ENCODE measurements at places on chromosomes 2 and 18. TPM values are rescaled to one million over a fixed set of nuclear protein-coding genes. Genes with fewer than 3 reads are reported as not detected.

DNA sequence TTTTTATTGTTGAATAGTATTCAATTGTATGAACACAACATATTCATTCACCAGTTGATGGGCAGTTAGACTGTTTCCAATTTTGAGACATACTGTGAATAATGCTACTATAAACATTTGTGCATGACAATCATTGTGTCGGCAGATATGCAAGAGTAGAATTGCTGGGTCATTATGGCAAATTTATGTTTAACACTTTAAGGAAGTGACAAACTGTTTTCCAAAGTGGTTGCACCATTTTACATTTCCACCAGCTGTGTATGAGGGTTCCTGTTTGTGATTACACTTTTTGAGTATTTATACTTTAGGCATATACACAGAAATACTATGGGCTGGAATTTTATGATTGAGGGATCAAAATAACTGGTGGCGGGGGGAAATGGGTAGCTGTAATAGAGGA lies 61.2 kb downstream of the MAP4K3 start:
- DNase-seq: no peak

DNA sequence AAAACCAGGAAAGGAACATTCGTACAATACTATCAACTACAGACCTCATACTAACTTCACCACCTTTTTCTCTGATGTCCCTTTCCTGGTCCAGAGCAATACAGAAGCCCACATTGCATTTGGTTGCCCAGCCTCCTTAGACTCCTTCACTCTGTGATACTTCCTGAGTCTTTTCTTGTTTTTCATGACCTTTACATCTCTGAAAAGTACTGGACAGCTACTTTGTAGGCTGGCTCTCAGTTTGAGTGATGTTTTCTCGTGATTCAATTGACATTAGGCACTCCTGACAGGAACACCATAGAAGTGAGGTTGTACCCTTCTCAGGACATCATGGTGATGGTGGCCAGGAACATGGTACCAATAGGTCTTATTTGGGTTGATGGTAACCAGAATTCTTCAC lies 185.9 kb upstream of the SLC39A10 start:
- no peak for DNase-seq

GRCh38 chr2:70748002-70748784 lies 19.8 kb downstream of the ADD2 start:
- no peak for DNase-seq

DNA sequence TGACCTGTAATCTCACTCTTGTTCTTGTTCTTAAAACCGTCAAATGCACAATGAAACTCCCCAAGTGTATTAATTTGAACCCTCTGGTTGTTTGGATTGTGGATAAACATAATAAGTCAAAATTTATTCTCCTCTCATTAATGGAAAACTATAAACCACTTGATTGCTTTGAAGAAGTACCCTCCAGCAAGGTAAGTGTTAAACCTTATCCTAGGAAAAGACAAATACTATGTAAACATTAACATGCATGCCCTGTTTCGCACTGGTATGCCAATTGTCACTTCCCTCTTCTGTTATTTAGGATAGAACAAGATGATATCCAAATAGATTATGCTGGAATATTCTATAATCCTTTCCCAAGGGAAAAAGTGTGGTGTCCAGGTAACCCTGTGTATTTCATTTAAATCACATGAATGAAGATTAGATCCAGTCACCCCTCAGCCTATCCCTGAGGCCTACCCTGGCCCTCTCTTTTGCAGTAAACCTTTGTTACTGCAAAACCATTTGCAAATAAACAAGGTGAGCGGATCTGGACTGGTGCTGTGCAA lies 1.3 kb downstream of the ADI1 start:
- no peak for DNase-seq

Gene MYO3B
- 0.39 TPM for total RNA-seq

All from mucosa of descending colon (tissue), 3 donors.